NCI-H2107 (cell line): ENCODE measurements at places on chromosomes 11 and 22.

DNA sequence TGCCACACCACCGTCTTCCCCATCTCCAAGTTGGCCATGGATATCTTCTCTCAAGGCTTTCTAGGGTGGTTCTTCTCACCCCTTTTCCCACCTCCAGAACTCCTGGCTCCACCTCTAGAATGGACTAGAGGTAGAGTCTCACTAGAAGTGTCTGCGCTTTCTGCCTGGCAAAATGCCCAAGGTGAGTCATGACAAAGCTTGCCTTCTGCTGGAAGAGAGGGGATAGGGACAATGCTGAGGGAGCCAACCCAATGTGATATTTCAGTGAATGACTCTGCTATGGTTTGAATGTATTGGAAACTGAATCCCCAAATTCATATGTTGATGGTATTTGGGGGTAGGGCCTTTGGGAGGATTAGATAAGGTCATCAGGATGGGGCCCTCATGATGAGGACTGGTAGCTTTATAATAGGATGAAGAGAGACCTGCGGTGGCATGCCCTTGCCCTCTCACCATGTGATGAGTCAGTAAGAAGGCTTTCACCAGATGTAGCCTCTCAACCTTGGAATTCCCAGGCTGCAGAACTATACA is 4.1 kb upstream of the CD82 start:
- DNase-seq, result no peak

GRCh38 chr11:126329644-126330211 is 25.8 kb upstream of the ST3GAL4 start:
- DNase-seq, result no peak

DNA sequence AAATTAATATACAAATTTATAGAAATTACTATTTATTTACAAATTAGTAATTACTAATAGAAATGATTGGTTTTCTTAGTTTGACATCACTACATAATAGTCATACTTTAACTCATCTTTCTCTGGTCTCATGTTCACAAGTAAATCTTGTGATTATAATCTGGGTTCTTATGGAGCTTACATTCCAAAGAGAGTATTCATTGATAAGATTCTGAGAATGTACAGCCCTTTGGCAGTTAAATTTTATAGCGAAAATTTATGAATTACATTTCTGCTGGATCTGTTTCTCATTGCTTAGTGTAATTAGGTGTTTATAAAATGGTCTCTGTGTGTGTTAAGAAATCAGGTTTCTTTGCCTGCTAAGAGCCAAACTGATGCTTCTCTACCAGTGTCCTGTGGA is 175.2 kb downstream of the TMEM135 start:
- DNase-seq, result no peak

GRCh38 chr11:90438069-90438468 is 215.2 kb upstream of the CHORDC1 start:
- DNase-seq, result no peak

DNA sequence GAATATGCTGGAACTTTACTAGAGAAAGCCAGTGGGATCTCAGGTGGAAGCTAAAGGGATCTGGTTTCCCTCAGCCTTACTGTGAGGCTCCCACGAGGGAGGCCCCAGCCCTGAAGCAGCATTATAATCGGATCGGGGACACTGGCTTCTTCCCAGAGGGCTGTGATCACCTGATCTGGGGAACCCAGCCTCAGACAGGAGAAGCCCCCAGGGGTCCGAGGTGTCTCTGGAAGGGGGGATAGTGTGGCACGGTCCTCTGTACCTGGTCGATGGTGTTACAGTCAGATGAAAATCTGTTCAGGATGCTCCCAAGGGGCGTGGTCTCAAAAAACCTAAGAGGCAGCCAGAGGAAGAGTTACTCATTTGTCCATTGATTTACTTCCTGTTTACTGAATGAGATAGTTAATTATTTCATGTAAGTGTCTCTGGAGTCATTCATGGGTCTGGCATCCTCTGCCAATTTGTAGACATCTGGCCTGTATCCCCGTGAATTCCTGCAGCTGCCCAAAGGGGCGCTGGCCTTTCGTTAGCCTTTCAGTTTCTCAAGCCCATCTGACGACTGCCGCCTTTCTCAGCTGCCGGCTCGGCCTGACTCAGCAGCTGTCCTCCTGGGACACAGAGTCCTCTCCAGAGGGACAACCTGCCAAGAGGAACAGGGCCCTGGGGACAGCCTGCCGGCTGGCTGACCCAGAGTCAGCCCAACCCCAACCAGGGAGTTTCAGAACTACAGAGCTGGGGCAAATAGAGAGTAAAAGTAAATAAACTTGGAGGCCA is 17.0 kb upstream of the KCNJ11 start:
- no peak for DNase-seq

GRCh38 chr11:116439361-116439677 is 333.5 kb downstream of the BUD13 start:
- DNase-seq, result no peak

- DNase-seq, result no peak
These were observed 12.9 kb upstream of the CRY2 start for GRCh38 chr11:45834298-45834756.

DNA sequence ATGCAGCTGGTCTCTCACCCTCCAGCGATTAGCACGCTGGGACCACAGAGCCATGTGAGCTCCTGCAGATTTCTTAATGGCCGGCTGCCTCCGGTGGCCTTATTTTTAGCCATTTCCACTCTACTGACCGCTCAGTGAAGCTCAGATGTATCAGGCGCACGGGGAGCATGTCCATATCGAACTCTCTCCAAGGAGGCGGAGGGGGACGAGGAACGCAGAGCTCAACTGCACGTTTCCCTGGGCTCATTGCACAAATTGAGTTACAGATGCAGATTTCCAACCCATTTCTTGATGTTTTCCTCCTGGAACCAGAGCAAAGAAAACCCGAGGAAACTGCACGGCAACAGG is 207.1 kb downstream of the CTTN start:
- DNase-seq, result no peak

DNA sequence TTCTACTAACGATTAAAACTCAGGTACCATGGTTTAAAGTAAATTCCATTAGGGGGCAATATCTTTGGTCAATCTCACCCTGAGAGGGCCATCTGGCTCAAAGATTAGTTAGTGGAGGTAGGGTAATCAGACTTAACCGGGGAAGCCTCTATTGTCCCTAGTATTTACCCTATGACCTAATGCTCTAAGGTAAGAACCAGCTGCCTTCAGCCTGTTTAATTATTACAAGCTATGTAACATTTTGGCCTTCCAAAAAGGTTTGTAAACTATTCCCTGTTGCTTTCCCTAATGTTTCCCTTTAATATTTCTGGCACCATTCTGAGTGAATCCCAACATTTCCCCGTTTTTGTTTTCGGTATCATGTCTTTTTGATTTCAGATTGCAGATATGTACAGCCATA is 15.1 kb upstream of the GLYATL1 start:
- no peak for DNase-seq
